ENCODE measurements at places on chromosomes 12 and 14. TPM values are rescaled to one million over a fixed set of nuclear protein-coding genes. Genes with fewer than 3 reads are reported as not detected.

The ACADS gene
- total RNA-seq, result 34.1 TPM

The TSPAN8 gene
- not detected for total RNA-seq

The IRAK3 gene
- 79.6 TPM for total RNA-seq

- no peak for DNase-seq
- peaks cover 29% of the 10 kb centered on the region for H3K4me1 ChIP-seq
- no peaks in the 10 kb centered on the region for H3K27me3 ChIP-seq
- H3K4me3 ChIP-seq, result peak overlapping the region; percentile 92
- H3K27ac ChIP-seq, result peak overlapping the region; percentile 32
- peaks cover 15% of the 10 kb centered on the region for H3K36me3 ChIP-seq
These were observed 620 bp downstream of the PGAM5 start for GRCh38 chr12:132711080-132711843.

DNA sequence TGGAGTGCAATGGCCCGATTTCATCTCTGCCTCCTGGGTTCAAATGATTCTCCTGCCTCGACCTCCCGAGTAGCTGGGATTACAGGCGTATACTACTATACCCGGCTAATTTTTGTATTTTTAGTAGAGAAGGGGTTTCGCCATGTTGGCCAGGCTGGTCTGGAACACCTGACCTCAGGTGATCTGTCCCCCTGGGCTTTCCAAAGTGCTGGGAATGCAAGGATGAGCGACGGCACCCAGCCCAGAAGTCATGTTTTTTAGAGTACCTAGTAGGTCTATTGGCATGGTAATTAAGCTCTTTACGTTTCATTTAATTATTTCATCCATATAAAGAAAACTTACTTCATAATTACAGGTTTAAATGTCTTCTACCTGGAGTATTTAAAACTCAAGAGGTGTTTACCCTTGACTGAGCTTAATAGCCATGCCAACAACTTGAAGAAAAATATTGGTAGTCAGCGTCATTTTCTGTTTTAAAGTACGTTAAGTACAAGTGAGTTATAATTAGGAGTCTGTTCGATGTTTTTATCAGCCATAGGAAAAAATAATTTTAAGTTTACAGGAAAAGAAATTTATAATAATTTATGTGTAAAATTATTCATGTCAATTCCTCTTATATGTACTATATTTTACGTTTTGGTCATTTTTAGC lies 4.0 kb downstream of the TMPO start:
- peaks cover 13% of the 10 kb centered on the region for H3K36me3 ChIP-seq
- peaks cover 79% of the 10 kb centered on the region for H3K4me1 ChIP-seq
- no peak overlapping the region for H3K4me3 ChIP-seq
- no peaks in the 10 kb centered on the region for H3K27me3 ChIP-seq
- no peak for DNase-seq
- no peak overlapping the region for H3K27ac ChIP-seq

- H3K27me3 ChIP-seq, result no peaks in the 10 kb centered on the region
- DNase-seq, result no peak
- no peak overlapping the region for H3K27ac ChIP-seq
- no peaks in the 10 kb centered on the region for H3K36me3 ChIP-seq
These were observed 26.6 kb downstream of the FUT8 start for GRCh38 chr14:65439117-65439516.

- peaks cover 36% of the 10 kb centered on the region for H3K36me3 ChIP-seq
- DNase-seq, result peak; percentile 94
- peak within 1 kb of the TSS; percentile 91 for H3K27ac ChIP-seq
- H3K4me1 ChIP-seq, result peaks cover 52% of the 10 kb centered on the region
These were observed at the start of gene NEMF for GRCh38 chr14:49852301-49853157. Gene NEMF (minus strand): TSS chr14:49852788. CDS start chr14:49852753, 35 bp downstream.

GRCh38 chr12:49533331-49533730 lies 5.5 kb upstream of the KCNH3 start:
- H3K36me3 ChIP-seq, result no peaks in the 10 kb centered on the region
- H3K4me1 ChIP-seq, result peaks cover 4% of the 10 kb centered on the region
- no peak for DNase-seq
- no peaks in the 10 kb centered on the region for H3K27me3 ChIP-seq
- H3K27ac ChIP-seq, result no peak overlapping the region

DNA sequence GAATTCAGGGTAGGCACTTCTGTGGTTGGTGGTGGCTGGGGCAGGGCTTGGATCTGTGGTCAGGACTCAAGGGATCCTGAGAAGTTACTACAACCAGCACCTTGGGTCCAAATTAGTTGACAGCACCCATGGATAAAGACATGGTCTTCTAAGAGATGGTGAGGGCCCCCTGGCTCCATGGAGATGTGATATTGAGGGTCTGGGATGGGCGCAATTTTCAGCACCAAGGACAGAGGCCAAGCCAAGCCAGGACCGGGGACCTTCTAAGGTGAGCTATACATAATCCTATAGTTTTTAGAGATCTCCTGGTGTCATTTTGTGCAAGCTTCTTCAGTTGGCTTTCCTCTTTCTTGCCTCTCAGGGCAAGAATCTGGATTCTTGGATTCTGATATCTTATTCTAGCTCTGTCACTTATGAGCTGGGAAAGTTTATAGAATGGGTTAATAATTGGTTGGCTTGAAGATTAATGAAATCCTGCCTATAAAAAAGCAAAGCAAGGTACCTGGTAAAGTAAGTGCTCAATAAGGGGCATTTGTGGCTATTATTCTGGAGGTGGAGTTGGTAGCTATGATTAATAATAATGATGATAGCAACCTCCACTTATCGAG lies 130.1 kb upstream of the LHX5 start:
- no peak for DNase-seq
- no peak overlapping the region for H3K4me3 ChIP-seq
- peaks cover 68% of the 10 kb centered on the region for H3K27me3 ChIP-seq
- H3K4me1 ChIP-seq, result no peaks in the 10 kb centered on the region
- no peaks in the 10 kb centered on the region for H3K36me3 ChIP-seq
